ENCODE measurements at places on chromosomes 13 and 19. TPM values are rescaled to one million over a fixed set of nuclear protein-coding genes. Genes with fewer than 3 reads are reported as not detected.

GPR18 gene
- total RNA-seq = not detected

CFAP97D2 gene
- not detected for total RNA-seq

MISP gene
- not detected for total RNA-seq

MBD3L2 gene
- total RNA-seq = not detected

KLHL1 gene
- not detected for total RNA-seq

DAND5 gene
- not detected for total RNA-seq
